ENCODE measurements at places on chromosomes 13 and 19.

- no peak for DNase-seq
These were observed 102.7 kb downstream of the ELF1 start for GRCh38 chr13:40916207-40916998.

DNA sequence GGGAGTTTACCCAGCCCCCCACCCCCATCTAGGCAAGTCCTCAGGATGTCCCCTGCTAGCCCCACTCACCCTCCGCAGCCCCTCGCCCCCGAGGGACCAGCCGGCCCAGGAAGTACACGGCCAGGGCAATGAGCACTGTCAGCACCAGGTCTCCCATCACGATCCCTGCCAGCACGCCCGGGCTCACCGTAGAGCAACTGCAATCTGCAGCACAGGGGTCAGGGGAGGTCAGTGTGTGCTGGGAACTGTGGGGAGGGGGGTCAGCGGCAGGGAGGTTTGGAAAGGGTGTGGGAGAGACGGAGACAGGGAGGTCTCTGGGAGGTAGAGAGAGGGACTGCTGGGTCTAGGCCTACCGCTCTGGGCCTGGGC, 734 bp downstream of the TYROBP start:
- DNase-seq, result no peak

DNA sequence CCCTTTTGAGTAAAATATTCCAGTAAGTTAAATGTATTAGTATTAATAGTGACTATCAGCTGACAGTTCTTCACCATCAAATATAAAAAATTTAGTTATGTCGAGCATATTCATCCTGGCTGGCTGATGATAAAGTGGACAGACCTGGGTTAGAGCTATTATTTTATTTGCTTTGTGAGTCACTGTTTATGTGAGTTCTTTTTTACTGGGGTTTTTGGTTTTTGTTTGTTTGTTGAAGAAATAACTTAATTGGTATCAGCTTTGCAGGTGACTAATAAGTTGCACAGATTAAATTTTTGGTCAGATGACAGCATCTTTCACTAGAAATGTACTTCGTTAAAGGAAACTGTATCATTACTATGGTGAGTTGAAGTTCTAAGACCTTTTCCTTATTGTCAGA, 224.7 kb downstream of the GGACT start:
- no peak for DNase-seq

DNA sequence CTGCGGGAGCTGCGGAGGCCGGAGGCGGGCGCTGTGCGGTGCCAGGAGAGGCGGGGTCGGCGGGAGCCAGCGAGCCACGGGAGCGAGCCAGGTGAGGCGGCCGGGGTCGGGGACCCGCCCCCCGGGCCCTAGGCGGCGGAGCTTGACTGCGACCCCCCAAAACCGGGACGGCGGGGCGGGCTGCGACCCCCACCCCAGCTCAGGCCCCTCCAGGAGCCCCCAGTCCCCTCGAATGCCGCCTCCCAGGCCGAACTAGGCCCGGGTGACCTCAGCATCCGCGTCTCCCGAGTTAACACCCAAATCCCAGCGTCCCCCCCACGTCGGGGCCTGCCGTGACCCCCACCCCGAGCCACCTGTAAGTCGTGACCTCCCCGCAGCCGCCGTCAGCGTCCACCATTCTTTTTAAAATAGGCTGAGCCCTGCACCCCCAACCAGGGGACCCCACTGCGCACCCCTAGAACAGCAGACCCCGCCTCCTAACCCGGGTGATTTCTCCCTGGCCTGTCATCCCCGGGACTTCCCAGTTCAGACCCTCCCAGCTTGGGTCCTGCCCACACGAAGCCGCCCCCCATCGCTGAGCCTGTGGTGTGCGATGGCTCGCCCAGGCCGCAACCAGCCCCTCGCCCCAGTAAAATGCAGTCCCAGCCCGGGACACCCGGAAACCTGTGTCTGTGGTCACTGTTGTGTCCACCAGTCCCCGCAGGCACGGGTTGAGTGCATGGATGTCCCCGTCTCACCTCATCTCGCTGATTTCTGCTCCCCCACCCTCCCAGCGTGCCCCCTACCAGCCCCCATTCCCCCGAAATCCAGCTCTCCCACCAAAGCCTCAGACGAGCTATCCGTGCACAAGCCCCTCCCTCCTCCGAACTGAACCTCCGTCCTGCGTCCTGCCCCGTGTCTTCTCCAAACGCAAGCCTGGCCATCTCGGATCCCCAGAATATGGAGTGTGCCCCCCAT, 551 bp downstream of the FZR1 start:
- DNase-seq, result no peak

DNA sequence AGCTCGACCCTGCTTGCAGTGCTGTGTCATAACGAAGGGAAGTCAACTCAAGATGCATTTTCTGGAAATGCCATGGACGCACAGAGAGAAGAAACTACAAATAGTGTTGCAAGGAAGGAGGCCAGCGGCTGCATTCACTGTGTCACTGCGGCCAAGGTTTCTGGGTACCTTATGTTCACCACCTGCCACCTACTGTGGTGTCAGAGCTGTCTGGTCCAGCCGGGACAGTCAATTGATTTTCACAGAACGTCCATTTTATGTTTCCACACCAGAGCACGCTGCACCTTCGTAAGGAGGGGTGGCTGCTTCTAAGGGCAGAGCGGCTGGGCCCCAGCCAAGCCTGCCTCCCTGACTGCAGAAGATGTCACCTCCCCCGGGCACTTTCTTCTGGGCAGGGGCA, 17.7 kb downstream of the TSHZ3 start:
- no peak for DNase-seq

GRCh38 chr13:102945886-102946285, 100.1 kb downstream of the ERCC5 start:
- DNase-seq, result no peak

GRCh38 chr19:12703046-12703445, 6.6 kb upstream of the FBXW9 start:
- DNase-seq, result peak; percentile 13

DNA sequence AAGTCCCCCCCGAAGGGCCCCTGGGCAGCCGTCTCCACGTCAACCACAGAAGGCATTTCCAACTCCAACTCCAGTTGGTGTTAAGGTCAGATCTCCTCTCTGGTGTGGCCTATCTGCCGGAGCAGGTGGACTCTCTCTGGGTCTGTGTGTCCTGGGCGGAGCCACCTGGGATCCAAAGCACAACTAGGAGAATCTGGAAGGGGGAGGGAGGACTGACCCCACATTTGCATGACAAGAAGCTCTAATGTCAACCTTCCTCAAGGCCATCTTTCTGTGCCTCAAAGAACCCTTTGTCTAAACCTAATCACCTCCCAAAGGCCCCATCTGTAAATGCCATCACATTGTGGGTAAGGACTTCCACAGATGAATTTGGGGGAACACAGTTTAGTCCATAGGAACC, 381.5 kb downstream of the UQCRFS1 start:
- no peak for DNase-seq

DNA sequence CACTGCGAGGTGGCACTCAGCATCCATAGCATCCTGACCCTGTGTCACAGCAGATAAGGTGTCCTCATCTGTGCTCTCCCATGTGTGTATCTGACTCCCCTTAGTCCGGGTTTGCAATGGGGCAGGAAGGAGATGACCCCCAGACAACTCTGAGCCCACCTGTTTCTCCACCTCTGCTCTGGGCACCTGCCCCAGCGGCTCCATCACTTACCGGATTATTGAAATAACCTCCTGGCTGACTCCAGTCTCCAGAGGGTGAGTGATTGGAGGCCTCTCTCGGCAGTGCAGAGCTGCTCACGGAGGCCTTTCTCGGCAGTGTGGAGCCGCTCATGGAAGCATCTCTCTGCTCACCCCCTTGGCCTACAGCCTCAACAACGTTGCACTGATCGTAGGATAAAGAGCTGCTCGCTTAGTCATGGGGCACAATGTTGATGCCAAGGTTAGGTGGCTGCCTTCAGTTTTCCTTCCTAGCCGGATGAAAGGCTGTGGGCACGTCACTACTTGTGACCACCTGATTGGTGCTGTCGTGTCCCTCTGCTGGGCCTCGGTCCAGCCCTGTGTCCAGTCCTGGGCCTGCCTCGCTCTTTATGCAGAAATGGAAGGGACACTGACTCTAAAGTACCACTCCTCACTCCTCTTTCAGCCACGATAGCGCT, 67.6 kb downstream of the TEX29 start:
- no peak for DNase-seq

GRCh38 chr13:32737111-32737571, 150.9 kb downstream of the PDS5B start:
- no peak for DNase-seq

DNA sequence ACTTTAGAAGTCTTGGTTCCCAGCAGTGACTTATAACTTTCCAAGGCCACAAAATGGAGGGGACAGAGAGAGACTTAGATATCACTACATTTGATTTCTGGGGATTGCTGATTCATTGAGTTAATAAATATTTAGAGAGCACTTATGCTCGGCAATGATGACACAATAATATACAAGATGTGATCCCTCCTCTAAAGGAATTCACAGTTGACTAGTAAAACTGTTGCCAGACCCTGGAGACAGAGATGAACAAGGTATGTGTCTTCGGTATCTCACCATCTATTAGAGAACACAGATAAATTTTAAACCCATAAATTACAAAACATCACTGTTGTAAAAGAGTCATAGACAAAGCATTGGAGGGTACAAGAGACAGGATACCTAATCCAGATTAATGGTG, 437.5 kb downstream of the FOXO1 start:
- DNase-seq, result no peak

GRCh38 chr19:35419046-35419445, 29.0 kb upstream of the FFAR2 start:
- DNase-seq, result no peak

- no peak for DNase-seq
These were observed 30.9 kb upstream of the NCCRP1 start for GRCh38 chr19:39165857-39166256.

- no peak for DNase-seq
These were observed 51.2 kb downstream of the COLGALT1 start for GRCh38 chr19:17606590-17607185.

DNA sequence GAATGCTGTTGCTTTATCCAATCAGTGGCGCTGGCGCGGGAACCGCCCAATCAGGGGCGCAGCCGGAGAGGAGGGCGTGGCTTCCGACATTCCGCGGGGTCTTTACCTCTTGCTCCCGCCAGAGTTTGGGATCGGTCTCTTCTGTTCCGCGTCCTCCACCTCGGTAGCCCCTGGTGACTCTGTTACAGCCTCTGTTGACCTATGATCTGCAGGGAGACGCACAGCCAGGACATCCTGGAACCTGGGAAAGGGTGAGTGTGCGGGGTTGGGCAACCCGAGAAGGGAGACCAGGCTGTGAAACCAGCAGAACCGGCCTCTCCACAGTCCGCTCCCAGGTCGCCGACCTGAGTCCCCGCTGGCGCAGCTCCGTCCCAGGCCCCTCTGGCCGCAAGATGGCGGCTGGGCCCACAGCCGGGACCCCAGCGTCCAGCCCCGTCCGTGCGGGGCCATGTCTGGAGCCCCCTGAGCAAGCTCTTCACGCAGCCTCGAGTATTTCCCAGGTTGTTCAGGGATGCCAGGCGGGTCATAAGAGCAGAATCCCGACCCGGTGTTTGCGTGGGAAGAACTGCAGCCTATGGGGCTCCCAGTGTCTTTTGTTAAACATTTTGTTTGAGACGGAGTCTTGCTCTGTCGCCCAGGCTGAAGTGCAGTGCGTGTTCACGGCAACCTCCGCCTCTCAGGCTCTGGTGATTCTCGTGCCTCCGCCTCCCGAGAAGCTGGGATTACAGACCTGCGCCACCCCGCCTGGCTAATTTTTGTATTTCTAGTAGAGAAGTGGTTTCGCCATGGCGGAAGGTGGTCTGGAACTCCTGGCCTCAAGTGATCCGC, 4.4 kb upstream of the ZNF681 start:
- no peak for DNase-seq

GRCh38 chr13:37109051-37109678, 3.7 kb upstream of the CSNK1A1L start:
- peak; percentile 41 for DNase-seq

DNA sequence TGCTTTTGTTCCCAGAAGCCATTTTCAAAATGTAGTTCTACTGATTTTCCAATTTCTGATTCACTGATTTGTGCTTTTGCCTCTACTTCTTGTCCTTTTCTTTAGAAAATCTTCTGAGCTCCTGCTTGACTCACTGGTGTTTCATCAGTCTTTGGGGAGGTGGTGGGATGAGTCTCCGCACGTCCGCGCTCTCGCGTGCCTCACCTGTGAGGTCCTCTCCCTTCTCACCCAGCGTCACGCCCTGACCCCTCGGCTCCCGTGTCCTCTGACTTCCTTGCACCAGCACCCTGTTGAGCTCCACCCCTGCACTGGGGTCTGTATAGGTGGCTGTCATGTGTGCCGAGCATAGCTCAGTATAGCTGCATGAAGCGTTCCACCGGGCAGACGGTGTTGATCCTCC, 52.7 kb upstream of the MCF2L start:
- DNase-seq, result no peak

DNA sequence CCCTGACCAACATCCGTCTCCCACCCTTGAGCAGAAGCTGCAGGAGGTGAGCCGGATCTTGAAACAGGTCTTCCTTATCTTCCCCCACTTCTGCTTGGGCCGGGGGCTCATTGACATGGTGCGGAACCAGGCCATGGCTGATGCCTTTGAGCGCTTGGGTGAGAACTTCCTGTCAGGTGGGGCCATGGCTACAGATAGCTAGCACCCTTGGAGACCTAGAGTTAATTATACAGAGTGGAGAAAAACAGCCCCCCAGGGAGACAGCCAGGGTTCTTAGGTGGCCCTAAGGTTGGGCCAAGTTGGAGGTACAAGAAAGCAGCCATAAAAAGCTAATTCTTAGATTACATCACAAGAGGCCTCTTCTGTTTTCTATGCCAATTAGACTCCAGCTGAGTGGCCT, 8.9 kb upstream of the ARHGAP45 start:
- no peak for DNase-seq

- DNase-seq, result no peak
These were observed 5.4 kb upstream of the PLAUR start for GRCh38 chr19:43675269-43675879.

DNA sequence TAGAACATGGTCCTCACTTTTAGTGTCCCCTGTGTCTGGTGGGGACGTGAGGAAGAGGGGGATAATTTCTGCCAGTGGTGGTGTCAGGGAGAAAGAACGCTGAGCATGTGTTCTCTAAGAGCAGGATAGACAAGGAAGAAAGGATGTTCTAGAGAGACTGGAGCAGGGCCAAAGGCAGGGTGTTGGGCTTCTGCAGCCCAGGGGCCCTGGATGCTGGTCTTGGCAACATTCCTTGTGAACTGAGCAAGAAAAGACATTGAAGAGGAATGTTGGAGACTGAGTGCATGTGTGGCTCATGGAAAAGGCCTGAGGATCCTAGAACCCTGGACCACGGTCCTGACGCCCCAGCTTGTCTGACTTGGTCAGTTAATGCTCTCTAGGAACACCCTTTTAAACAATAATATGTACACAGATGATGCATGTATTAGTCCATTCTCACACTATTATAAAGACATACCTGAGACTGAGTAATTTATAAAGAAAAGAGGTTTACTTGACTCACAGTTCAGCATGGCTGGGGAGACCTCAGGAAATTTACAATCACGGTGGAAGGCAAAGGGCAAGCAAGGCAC, 33.6 kb upstream of the SLC10A2 start:
- DNase-seq, result no peak

All from astrocyte of the cerebellum (primary cell).